ENCODE measurements at places on chromosomes 1 and 21. TPM values are rescaled to one million over a fixed set of nuclear protein-coding genes. Genes with fewer than 3 reads are reported as not detected.

The CELA3A gene
- not detected for total RNA-seq

The SMIM1 gene
- 4.4 TPM for total RNA-seq

The DNTTIP2 gene
- total RNA-seq: 40.9 TPM

The ORC1 gene
- 9.8 TPM for total RNA-seq

- DNase-seq: peak; percentile 75
Measured at GRCh38 chr1:203338335-203339036, 12.4 kb downstream of the FMOD start.

DNA sequence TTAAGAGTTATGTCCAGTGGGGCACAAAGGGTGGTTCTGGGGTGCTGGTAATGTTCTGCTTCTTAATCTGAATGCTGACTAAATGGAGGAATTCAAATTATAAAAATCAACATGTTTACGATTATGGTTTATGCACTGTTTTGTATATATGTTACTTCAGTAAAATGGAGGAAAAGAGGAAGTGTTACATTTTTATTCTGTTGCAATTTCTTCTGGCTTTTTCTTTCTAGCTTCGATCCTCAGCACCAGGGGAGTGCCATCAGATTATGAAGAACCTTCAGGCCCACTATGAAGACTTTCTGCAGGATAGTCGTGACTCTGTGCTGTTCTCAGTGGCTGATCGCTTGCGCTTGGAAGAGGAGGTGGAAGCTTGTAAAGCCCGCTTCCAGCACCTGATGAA is 105.5 kb downstream of the MACF1 start:
- DNase-seq: no peak

GRCh38 chr1:100912019-100912418 is 16.1 kb downstream of the SLC30A7 start:
- DNase-seq: no peak

DNA sequence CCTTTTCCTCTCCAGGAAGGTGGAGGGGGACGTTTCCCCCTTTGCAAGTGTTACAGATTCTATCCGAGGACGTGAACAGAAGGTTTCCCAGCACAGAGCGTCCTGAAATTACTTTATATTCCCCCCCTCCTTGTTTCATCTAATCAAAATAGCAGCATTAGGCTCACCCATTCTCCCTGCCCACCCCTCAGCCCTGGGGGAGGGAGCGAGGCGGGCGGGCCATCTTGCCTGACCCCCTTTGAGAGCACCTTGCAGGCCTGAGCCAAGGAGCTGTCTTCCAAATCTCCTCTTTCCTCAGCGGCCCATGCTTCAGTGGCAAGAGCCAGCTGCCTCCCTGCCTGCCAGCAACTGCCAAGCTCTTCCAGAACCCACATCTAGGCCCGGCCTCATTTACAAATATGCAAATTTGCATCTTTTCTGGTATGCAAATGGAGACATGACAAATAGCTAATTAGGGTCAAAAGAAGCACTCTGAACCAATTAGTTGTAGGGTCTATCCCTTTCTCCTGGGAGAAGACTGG is 69.1 kb upstream of the POU3F1 start:
- DNase-seq: no peak

GRCh38 chr1:34162852-34163766 is 1.9 kb downstream of the CSMD2 start:
- peak; percentile 65 for DNase-seq

- no peak for DNase-seq
Measured at GRCh38 chr1:87867626-87868025, 538.9 kb downstream of the LMO4 start.

DNA sequence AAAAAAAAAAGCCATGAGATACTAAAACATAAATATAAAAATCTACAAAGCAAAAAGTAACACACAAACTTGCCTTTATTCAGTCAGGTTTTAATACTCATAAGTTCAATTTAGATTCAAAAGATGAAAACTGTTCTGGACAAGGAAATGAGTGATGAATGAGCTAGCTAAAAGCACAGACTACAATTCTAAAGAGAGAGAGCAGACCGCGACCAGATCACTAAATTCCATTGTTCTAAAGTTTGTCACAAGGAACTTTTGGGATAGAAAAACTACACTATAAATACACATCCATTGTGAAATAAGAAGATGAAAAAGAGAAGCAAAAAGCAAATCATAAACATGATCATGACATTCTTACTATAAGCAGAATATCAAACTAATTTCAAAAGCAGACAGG is 1.7 kb downstream of the ODF2L start:
- DNase-seq: no peak

- peak; percentile 73 for DNase-seq
Measured at GRCh38 chr1:160416369-160416768, 16.0 kb downstream of the VANGL2 start.

- DNase-seq: no peak
Measured at GRCh38 chr1:48182439-48182838, 40.1 kb upstream of the SLC5A9 start.

DNA sequence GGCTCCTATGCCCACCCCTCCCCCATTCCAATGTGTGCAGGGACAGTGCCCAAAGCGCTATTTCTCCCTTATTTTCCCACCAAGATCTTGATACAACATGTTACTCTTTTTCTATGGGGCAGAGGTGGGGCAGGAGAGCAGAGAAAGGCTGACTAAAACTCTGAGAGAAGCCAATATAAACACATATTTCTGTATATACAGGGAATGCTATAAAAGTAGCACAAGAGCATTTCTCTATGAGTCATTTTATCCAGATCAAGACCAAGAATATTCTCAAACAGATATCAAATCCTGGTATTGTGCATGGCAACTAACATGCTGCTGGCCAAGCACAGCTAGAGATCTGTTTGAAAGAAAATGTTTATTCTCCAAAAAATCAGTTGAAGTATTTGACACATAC is 7.3 kb downstream of the WDR26 start:
- DNase-seq: no peak

All from SK-MEL-5 (cell line).